Calu3 (cell line): ENCODE measurements at places on chromosomes 3 and 15. TPM values are rescaled to one million over a fixed set of nuclear protein-coding genes. Genes with fewer than 3 reads are reported as not detected.

FBXL2 gene
- 11.5 and 12.6 TPM in 2 replicates for total RNA-seq

TGM5 gene
- not detected in 2 replicates for total RNA-seq

RAP2B gene
- 65.7 and 84.7 TPM in 2 replicates for total RNA-seq

FHIT gene
- 6.2 and 8.0 TPM in 2 replicates for total RNA-seq

LYZL4 gene
- not detected in 2 replicates for total RNA-seq

ZMYND10 gene
- total RNA-seq, result 0.44 and 0.71 TPM in 2 replicates

GRCh38 chr3:104887069-104887468, 479.6 kb upstream of the ALCAM start:
- no peak overlapping the region for H3K4me3 ChIP-seq
- no peak overlapping the region for H3K27ac ChIP-seq
- DNase-seq, result no peak

DNA sequence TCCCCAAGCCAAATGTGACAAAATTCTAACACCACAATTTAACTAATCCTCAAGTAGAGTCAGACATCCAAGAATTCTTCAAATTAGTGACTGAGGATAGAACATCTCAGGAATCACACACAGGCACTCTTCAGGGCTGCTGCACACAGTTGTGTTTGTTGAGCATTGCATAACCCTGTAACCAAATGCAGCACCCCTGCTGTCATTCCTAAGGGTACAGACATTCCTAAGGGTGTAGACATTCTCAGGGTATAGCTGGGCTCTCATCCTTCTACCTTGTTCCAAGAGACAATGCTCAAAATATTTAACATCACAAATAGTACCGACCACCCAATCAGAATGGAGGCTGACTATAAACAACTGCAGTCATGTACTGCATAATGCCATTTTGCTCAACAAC, 107.1 kb upstream of the UBE2E2 start:
- no peak overlapping the region for H3K27ac ChIP-seq
- no peaks in the 10 kb centered on the region for H3K36me3 ChIP-seq
- H3K27me3 ChIP-seq, result peaks cover 44% of the 10 kb centered on the region
- no peak for DNase-seq

DNA sequence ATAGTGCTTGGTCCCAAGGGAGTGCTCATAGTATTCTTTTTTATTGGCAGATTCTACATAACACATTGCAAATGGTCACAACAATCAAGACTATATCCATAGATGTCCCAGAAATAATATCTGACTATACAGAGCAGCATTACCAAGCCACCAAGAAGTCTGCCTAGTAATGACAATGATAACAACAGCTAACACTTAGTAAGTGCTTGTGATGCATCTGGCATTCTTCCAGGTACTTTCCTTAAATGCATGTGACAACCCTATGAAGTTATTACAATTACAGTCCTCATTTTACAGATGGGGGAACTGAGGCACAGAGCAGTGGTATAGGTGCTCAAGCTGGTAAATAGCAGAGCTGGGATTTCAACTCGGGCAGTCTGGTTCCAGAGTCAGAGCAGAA, 49.6 kb upstream of the ICE2 start:
- no peak overlapping the region for H3K27ac ChIP-seq
- no peaks in the 10 kb centered on the region for H3K36me3 ChIP-seq
- peaks cover 13% of the 10 kb centered on the region for H3K4me1 ChIP-seq

DNA sequence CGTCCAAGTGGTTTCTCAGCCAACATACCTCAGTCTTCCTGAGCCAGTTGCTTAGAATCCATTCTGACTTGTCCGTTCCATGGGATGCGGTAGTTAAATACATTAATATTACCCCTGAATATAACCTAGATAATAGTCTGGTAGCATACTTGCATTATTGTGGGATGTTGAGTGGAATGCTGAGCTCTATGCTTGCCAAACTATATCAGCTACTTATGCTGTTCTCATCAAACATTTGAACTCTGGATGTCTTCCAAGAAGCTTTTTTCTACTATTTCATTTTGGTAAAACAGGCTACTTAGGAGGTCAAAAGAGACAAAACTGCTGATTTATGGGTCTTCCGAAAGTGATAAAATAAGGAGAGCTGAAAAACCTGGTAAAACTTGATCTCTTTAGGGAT, 429.5 kb downstream of the NAALADL2 start:
- H3K27ac ChIP-seq, result no peak overlapping the region
- no peak overlapping the region for H3K4me3 ChIP-seq
- H3K4me1 ChIP-seq, result no peaks in the 10 kb centered on the region
- H3K27me3 ChIP-seq, result no peaks in the 10 kb centered on the region
